Progenitor cell of endocrine pancreas (in vitro differentiated cells): ENCODE measurements at places on chromosomes 16 and 17.

DNA sequence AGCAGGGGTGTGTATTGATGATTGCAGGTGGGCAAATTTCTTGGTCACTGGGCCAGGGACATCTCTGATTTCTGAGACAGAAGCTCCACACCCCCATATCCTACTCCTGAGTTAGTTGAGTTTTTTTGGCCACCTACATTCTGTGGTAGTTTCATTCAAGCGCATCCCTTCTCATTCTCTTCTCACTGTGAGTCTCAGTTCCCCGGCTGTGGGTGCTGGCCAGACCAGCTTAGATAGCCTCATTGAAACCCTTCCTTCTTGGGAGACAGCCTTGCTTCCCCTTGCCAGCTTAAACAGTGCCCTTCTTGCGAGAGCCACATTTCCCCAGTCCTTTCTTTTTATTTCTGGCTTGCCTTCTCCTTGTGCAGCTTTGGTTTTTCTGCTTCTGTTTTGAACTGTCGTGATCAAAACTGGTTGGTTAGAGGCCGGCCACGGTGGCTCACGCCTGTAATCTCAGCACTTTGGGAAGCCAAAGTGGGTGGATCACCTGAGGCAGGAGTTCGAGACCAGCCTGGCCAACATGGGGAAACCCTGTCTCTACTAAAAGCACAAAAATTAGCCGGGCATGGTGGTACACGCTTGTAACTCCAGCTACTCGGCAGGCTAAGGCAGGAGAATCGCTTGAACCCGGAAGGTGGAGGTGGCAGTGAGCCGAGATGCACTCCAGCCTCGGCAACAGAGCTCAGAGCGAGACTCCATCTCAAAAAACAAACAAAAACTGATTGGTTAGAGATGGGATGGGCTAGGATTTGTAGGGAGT, 2.8 kb downstream of the GPT2 start:
- no peak for DNase-seq

DNA sequence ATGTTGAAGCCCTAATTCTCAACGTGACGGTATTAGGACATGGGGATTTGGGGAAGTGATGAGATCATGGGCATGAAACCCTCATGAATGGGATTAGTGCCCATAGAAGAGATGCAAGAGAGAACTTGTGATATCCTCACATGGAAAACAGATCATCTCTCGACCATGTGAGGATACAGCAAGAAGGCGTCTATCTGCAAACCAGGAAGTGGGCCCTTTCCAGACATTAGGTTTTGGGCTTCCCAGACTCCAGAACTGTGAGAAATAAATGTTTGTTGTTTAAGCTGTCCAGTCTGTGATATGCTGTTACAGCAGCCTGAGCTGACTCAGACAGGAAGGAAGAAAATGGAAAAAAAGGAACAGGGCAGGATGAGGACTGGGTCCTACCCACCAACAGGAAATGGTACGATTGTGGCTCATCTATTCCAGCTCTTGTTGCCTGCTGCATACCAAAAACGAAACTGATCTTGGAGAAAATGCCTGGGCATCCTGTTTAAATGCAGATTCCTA, 21.9 kb upstream of the SSTR2 start:
- DNase-seq, result no peak

DNA sequence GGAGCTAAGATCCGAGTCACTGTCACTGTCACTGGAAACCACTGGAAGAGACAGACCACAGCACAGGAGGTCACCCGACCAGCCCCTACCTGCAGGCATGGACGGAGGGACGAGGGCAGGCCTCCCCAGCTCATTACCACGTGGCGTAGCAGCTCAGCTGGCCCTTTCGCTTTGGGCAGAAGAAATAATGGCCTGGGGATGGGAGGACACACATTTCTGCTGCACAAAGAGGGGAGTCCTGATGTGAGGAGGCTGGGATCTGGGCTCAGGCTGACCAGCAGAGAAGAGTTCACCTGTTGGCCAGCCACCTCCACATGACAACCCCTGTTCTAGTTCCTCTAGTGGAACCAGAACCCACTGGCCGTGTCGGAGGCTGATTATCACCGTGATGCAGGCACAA, 38.2 kb upstream of the DOC2B start:
- no peak for DNase-seq

GRCh38 chr16:54125751-54126655, 160.6 kb downstream of the IRX3 start:
- no peak for DNase-seq

DNA sequence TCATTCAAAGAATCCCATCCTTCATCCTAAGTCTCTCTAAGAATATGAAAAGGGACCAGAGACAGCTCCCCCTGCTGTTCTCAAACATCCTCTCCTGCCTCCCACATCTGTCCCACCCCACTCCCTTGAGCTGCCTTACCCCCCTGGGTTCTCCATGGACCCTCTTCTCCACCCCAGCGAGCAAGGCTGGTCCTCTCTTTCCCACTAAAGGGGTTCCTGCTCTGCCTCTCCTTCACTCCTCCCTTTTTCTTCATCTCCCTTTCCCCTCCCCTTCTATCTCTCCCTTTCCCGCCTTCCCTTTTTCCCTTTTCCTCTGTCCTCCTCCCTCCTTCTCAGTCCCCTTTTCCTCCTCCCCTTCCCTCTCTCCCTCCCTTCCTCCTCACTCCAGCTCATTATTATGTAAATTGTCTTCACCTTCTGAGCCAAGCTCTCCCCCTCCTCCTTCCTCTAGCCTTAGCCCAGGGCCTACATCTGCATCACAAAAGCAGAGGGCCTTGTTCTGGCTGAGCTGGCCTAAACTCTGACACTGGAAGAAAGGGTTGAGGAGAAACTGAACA, 90.0 kb downstream of the GNAO1 start:
- no peak for DNase-seq

- no peak for DNase-seq
Measured at GRCh38 chr17:36768394-36768793, 167.0 kb downstream of the MRM1 start.

DNA sequence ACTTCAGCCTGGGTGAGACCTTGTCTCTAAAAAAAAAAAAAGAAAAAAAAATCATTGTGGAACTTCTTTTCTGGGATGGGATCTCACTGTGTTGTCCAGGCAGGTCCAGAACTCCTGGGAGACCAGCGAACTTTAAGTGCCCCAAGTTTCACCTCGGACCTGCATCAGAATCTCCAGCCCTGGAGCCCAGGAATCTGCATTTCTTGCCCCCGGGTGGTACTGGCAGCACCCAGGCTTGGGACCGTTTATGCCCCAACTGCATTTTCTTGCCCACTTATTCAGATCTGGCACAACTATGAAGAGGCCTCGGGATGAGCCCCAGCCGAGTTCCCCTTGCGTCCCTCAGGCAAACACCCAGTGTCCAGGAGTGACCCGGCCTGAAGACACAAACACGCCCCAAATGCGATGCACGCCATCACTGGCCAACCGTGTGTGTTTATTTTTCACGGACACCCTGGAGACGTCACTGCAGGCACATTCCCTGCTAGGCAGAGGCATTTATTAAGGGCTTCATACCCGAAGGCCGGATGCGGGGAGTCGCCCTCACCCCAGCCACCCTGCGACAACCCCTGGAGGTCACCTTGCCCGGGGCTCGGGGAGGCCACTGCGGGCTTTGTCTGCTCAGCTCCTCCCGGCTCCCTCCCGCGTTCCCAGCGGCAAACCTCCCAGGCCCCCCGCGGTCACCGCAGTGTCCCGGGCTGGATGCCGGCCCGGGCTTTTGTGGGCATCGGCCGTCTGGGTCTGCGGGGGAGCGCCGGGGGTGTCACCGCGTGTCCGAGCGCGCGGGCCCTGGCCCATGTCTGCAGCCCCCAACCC, 684 bp upstream of the SPIRE2 start:
- peak; percentile 36 for DNase-seq

DNA sequence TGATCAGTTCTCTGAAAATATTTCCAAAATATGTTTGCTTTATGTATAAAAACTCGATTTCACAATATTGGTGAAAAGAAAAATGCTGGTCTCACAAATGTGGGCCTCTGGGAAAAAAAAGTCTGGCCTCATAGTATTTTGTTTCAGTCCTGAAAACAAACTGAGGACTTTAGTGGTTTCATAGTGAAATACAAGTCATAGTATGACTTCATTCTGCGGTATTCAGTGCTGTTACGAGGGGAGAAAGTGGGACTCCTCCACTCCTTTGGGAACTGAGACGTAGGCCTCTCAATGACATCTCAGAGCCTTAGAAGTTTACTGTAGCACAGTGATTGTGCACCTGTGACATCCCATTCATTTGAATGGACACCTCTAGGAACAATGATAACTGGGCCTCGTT, 56.0 kb downstream of the CYB561 start:
- DNase-seq, result no peak

- no peak for DNase-seq
Measured at GRCh38 chr16:69522041-69522578, 43.7 kb upstream of the NFAT5 start.

DNA sequence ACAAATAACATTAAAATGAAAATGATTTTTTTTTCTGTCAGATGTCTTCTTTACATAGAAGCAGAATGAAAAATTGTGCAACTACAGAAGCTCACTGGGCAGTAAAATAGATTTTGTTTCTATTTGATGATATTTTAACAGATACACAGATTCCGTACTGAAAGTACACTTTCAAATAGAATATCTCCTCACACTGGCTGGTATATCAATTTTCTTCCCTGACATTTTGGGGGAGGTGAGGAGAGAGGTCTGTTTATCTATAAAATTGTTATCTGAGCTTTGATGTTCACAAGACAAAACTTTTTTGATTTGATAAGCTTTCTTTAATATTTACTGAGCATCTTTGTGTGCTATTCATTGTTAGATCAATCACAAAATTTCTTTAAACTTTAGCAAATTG, 124.3 kb upstream of the NACA2 start:
- no peak for DNase-seq

GRCh38 chr17:69485251-69485661, 70.8 kb downstream of the MAP2K6 start:
- DNase-seq, result no peak

- no peak for DNase-seq
Measured at GRCh38 chr17:63221939-63222338, 224.2 kb downstream of the CYB561 start.

DNA sequence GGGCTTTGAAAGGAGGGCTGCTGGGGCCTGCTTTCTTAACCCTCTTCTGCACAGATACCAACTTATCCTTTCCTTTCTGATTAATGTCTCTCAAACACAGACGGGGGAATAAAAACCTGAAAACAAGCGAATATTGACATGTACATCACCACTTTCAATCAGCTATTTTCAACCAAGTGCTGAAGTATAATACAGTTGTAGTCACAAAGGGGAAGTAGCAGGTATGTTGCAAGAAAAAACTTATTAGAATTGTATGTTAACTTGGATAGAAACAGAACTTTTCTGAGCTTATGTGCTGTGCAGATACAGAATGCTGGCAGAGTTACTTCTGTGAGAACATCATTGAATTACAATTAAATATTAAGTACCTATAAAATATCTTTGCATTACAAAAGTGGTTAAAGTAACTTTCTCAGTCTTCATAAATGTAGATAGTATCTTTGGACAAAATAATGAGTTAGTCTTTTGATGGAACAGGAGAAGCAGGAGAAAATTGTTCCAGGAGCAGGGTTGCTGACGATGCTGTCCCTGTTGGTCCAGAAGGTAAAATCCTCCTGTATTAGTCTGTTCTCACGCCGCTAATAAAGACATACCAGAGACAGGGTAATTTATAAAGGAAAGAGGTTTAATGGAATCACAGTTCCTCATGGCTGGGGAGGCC, 59.5 kb downstream of the RPTOR start:
- DNase-seq, result no peak

DNA sequence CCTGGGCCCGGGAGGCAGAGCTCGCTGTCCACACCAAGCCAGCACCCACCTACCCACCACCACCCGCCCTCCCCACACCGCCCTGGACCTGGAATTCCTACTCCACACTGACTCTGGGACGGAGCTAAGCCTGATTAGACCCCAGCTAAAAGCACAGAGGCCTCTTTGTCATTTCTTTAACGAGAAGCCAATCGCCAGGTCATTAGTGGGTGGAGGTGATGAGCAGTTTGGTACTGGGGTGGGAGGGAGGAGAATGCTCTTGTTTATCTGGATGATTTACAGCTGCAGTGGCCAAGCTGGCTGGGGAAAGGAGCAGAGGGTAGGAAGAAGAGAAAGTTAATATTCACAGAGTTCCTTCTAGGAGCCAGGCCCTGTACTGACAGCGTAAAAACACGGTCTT, 6.0 kb upstream of the BHLHA9 start:
- no peak for DNase-seq

- DNase-seq, result no peak
Measured at GRCh38 chr17:5700745-5701144, 116.4 kb upstream of the NLRP1 start.

DNA sequence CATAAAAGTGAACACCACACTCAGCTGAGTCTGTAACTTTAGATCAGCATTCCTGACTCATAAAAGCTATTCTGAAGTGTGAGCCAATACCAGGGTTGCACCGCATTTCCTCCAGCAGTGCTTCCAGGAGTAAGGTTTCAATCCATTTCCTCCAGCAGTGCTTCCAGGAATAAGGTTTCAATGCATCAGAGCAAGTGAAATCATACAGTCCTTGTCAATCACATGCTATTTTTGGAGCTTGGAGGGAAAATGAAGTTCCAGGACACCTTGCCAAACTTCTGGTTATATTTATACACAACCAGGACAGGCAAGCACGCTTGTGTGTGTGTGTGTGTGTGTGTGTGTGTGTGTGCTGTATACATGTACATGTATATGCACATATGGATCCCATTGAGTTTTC, 327.6 kb downstream of the GRIN2A start:
- no peak for DNase-seq

DNA sequence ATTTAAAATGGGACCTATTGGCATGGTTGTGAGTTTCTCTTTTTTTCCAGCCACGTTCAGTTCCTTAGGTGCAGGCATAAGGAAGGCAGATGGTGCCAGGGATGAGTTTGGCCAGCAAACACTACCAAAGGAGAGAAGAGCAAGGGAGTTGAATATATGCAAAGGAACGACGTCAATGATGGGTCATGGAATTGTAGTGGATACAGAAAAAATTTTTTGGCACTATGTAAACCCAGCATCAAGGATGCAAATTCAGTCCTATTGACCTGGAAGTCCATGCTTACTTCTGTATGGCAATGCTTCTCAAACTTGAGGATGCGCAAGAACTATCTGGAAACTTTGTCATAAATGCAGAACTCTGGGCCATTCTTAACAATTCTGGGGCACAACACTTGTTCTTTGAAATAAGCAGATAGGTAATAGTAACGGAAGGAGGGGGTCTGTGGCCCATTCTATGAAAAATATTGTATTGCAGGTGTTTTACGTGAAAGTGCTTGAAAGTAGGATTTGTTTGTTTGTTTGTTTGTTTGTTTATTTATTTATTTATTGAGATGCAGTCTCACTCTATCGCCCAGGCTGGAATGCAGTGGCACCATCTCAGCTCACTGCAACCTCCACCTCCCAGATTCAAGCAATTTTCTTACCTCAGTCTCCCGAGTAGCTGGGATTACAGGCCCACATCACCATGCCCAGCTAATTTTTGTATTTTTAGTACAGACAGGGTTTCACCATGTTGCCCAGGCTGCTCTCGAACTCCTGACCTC, 18.0 kb downstream of the APOH start:
- DNase-seq, result no peak

- no peak for DNase-seq
Measured at GRCh38 chr17:69710926-69711325, 296.4 kb downstream of the MAP2K6 start.
